Endothelial cell of umbilical vein (primary cell): ENCODE measurements at places on chromosomes 2 and 18. TPM values are rescaled to one million over a fixed set of nuclear protein-coding genes. Genes with fewer than 3 reads are reported as not detected.

- H3K27ac ChIP-seq: no peak overlapping the region
- peaks cover 5% of the 10 kb centered on the region for H3K4me1 ChIP-seq
- no peak for DNase-seq
- H3K4me3 ChIP-seq: no peak overlapping the region
- H3K36me3 ChIP-seq: no peaks in the 10 kb centered on the region
- no peaks in the 10 kb centered on the region for H3K27me3 ChIP-seq
Observed at GRCh38 chr2:68921646-68922045, 31.0 kb downstream of the GKN2 start.

DNA sequence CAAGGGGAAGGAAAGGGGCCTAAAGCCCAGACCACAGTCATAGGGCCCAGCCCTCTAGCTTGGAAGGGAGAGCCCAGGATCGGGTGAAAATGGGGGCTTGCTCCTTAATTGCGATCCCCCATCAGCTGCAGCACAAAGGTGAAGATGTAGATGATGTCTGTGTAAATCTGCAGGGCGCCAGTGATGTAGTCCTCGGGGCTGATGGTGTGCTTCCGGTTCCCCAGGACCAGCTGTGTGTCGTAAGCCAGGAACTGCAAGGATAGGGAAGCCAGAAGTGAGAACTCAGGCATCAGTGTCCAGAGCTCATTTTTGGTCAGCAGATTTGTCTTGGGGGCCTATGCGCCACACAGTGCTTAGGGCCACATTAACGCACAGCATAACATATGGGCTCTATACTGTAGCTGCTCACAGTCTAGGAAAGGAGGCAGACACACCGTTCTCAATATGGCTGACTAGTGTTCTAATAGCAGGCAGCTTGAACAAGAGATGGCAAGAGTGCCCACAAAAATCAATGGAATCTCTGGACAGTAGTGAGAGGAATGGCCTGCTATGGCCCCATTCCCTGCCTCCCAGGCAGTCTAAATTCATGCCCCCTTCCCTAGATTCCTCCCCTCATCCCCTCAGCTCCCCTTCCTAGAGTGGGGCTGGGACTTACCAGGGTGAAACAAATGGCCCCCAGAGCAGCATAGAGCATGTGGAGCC lies 5.2 kb downstream of the PNKD start:
- no peaks in the 10 kb centered on the region for H3K27me3 ChIP-seq
- H3K27ac ChIP-seq: no peak overlapping the region
- H3K4me1 ChIP-seq: peaks cover 14% of the 10 kb centered on the region
- DNase-seq: no peak
- H3K4me3 ChIP-seq: no peak overlapping the region

- peak; percentile 23 for DNase-seq
- H3K27me3 ChIP-seq: no peaks in the 10 kb centered on the region
- H3K36me3 ChIP-seq: peaks cover 2% of the 10 kb centered on the region
- no peak overlapping the region for H3K4me3 ChIP-seq
Observed at GRCh38 chr2:60958361-60958760, 59.2 kb upstream of the PEX13 start.

DNA sequence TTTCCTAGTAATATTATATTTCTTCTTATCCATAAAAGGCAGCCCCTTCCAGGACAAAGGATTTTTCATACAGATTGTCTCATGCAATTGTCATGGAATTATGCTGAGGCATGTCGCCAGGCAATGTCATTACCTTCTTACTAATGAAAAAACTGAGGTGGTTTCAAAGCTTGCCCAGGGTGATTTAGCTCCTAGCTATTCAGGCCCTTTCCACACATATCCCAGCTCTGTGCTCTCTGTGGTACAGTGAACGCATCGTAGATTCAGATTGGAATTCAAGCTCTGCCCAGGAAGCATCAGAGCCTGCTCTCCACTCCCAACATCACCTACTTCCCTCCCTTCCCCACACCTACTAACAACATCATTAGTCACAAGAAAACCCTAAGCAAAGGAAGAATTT lies 60.1 kb downstream of the ATP8B1 start:
- peak overlapping the region; percentile 83 for H3K27ac ChIP-seq
- DNase-seq: peak; percentile 52
- H3K27me3 ChIP-seq: no peaks in the 10 kb centered on the region
- H3K36me3 ChIP-seq: no peaks in the 10 kb centered on the region
- no peak overlapping the region for H3K4me3 ChIP-seq

DNA sequence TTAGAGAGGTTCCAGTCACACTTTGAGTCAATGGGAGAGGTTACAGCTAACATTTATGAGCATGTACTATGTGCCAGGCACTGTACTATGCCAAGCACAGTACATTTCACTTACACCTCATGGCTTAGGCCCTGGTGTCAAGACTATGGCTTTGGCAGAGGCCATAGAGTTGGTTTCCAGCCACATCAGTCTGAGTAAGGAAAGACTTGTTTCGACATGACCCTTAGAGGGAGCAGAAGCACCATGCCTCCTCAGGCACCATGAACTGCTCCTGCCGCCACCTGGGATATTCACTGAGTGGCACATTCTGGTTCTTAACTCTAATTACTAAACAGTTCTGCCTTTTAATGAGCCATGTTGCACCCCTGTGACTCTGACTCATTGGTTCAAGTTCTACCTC lies 12.7 kb downstream of the DGUOK start:
- no peaks in the 10 kb centered on the region for H3K27me3 ChIP-seq
- peaks cover 3% of the 10 kb centered on the region for H3K36me3 ChIP-seq
- peaks cover 5% of the 10 kb centered on the region for H3K4me1 ChIP-seq
- DNase-seq: no peak
- no peak overlapping the region for H3K27ac ChIP-seq

DNA sequence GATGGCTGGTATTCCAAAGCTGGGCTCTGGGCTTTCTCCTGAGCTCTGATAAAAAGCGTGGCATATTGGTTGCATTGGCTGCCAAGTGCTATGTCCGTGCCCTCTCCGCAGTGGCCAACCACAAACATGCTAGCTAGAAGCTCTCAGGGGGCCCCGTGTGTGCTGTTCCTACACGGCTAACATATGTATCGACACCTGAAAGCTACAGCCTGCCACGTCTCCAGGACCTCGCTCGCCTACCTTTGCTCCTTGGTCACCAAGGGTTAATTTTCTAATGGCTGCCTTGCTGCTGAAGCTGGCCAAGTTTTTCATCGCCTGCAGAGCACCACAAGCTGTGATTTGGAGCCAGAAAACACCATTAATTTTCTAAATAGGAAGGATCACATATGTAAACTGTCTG lies 888.4 kb downstream of the BCL11A start:
- H3K4me1 ChIP-seq: no peaks in the 10 kb centered on the region
- H3K4me3 ChIP-seq: no peak overlapping the region
- no peak for DNase-seq
- no peaks in the 10 kb centered on the region for H3K27me3 ChIP-seq
- H3K36me3 ChIP-seq: no peaks in the 10 kb centered on the region
- H3K27ac ChIP-seq: no peak overlapping the region

GRCh38 chr2:119697290-119698020 lies 18.5 kb downstream of the TMEM177 start:
- no peak overlapping the region for H3K4me3 ChIP-seq
- H3K27ac ChIP-seq: no peak overlapping the region
- no peaks in the 10 kb centered on the region for H3K27me3 ChIP-seq
- DNase-seq: no peak
- no peaks in the 10 kb centered on the region for H3K36me3 ChIP-seq
- H3K4me1 ChIP-seq: no peaks in the 10 kb centered on the region

- no peaks in the 10 kb centered on the region for H3K4me1 ChIP-seq
- H3K27ac ChIP-seq: no peak overlapping the region
- H3K4me3 ChIP-seq: no peak overlapping the region
- no peak for DNase-seq
Observed at GRCh38 chr2:60354713-60355112, 198.7 kb downstream of the BCL11A start.

DNA sequence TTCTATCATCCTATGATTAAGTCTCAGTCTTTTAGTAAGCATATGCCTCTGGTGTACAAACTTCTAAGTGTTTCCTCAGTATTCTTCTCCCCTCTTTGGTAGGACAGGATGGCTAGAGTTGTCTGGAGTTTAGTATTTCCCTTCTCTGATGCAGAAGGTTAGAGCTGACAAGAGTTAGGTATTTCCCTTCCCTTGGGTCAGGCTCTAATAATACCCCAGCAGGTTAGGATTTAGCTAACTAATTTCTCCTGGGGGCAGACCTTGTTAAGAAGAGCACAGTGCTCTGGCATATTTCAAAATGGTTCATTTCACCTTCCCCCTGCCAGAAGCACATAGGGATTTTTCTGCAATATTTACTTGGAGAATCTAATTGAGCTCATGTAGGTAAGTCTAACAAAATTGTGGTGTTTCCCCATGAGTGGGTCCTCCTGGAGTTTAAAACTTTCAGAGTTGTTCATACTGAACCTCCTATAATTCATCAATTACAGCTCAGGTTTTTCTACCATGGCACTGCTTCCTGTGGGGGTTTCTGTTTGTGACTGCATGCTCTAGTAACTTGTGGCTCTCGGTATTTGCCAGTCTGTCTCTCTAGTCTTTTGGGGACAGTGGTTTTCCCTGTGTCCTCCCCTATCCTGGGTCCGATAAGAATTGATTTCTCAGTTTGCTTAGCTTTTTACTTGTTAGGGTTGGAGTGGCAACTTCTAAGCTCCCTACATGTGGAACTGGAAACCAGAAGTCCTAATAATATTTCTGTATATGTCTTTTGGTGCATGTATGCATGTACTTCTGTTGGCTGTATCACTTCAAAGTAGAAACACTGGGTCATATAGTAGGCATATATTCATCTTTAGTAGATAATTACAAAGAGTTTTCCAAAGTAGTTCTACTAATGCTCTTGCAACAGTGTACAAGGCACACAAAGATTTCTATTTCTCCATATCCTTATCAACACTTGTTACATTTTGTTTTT lies 77.7 kb downstream of the GDF7 start:
- DNase-seq: no peak
- no peaks in the 10 kb centered on the region for H3K36me3 ChIP-seq
- H3K27me3 ChIP-seq: no peaks in the 10 kb centered on the region
- no peak overlapping the region for H3K4me3 ChIP-seq
- H3K4me1 ChIP-seq: peaks cover 10% of the 10 kb centered on the region
- H3K27ac ChIP-seq: no peak overlapping the region

- DNase-seq: no peak
- H3K36me3 ChIP-seq: no peaks in the 10 kb centered on the region
- H3K4me1 ChIP-seq: peaks cover 18% of the 10 kb centered on the region
- H3K4me3 ChIP-seq: no peak overlapping the region
Observed at GRCh38 chr2:237033536-237034060, 52.1 kb upstream of the COPS8 start.

GRCh38 chr2:238644095-238645081 lies 203.5 kb upstream of the TWIST2 start:
- no peaks in the 10 kb centered on the region for H3K27me3 ChIP-seq
- no peaks in the 10 kb centered on the region for H3K36me3 ChIP-seq
- peak overlapping the region; percentile 60 for H3K27ac ChIP-seq
- no peak overlapping the region for H3K4me3 ChIP-seq
- peaks cover 18% of the 10 kb centered on the region for H3K4me1 ChIP-seq

DNA sequence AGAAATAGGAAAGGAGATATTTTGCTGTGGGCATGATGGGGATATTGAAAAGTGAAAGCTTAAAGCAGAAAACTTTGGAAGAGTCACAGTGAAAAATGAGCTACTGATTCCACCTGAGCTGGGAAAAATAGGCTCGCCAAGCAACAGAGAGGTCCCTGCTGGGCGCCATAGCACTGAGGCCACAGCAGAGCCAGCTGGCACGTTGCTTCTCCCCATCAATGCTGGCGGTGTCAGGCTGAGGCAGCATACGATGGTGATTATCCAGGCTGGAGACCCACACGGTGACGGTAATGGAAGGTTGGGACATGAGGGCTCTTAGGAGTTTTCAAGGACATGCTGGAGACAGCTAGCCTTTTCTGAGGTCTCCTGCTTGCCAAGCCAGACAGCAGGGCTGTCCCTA lies 25.8 kb upstream of the DTNB start:
- no peaks in the 10 kb centered on the region for H3K36me3 ChIP-seq
- peaks cover 14% of the 10 kb centered on the region for H3K4me1 ChIP-seq
- H3K27me3 ChIP-seq: no peaks in the 10 kb centered on the region
- no peak overlapping the region for H3K4me3 ChIP-seq
- DNase-seq: no peak
- H3K27ac ChIP-seq: peak overlapping the region; percentile 19

GRCh38 chr18:30486856-30487255 lies 555.7 kb downstream of the DSC3 start:
- H3K36me3 ChIP-seq: no peaks in the 10 kb centered on the region
- no peak for DNase-seq
- no peaks in the 10 kb centered on the region for H3K4me1 ChIP-seq

DNA sequence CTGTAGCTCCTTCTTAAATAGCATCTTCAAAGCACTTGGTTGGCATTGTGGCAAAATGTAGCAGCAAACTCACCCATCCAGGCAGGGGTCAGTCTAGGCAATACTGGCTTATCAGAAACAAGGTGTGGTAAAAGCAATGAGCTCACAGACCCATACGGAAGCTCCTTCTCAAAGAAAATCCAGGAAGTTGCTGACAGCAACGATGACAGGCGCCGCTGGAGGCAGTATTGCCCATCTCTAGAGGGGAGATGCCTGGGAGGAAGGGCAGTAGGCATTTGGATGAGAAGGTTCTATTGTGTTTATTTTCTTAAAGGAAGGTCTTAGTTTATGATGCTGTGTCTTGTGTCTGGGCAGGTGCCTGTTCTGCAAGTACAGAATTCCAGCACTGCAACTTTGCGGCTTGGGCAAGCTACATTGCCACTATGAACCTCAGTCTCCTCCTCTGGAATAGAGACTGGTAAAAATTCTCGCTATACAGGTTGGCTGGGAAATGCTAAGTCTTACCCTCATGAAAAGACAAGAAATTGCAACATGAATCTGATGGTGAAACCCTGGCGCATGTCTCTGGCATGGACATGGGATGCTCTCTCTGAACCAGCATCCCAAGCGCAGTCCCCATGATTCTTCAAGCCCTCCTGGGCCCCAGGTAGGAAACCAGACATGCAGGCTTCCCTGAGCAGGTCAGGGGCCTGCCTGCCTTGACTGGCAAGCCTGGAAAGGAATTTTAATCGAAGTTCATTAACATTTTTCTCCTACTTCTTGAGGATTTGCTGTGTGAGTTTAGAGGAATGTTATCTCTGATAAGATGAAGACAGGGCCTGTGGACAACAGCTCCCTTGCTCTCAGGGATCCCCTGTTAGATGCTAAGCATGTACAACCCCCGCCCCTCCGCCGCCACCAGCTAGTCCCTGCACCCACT lies 156.0 kb downstream of the TFCP2L1 start:
- H3K4me1 ChIP-seq: no peaks in the 10 kb centered on the region
- H3K36me3 ChIP-seq: no peaks in the 10 kb centered on the region
- DNase-seq: peak; percentile 7
- no peaks in the 10 kb centered on the region for H3K27me3 ChIP-seq
- H3K4me3 ChIP-seq: no peak overlapping the region
- H3K27ac ChIP-seq: no peak overlapping the region

- H3K27me3 ChIP-seq: peaks cover 5% of the 10 kb centered on the region
- no peak overlapping the region for H3K27ac ChIP-seq
- no peak overlapping the region for H3K4me3 ChIP-seq
- H3K36me3 ChIP-seq: no peaks in the 10 kb centered on the region
Observed at GRCh38 chr2:75140288-75140687, 59.0 kb downstream of the TACR1 start.

The C2orf78 gene
- polyA plus RNA-seq: not detected in 2 replicates

The DCDC2C gene
- not detected in 2 replicates for polyA plus RNA-seq

The CCDC85A gene
- 5.1 and 6.0 TPM in 2 replicates for polyA plus RNA-seq

The DSC2 gene
- under 0.01 TPM in 1 of 2 replicates, not detected in the other for polyA plus RNA-seq

The NOSTRIN gene
- 0.03 TPM in 1 of 2 replicates, not detected in the other for polyA plus RNA-seq

The MDH1B gene
- polyA plus RNA-seq: 0.29 and 0.33 TPM in 2 replicates

The TTL gene
- polyA plus RNA-seq: 17.9 and 21.9 TPM in 2 replicates

The CDCA7 gene
- 12.1 and 14.9 TPM in 2 replicates for polyA plus RNA-seq

The MYO3B gene
- polyA plus RNA-seq: 0.03 TPM in 1 of 2 replicates, not detected in the other

The COL3A1 gene
- polyA plus RNA-seq: 2.1 and 2.3 TPM in 2 replicates

The LPIN2 gene
- polyA plus RNA-seq: 11.1 and 14.7 TPM in 2 replicates
